NCI-H1417 (cell line): ENCODE measurements at places on chromosomes 7 and 10.

DNA sequence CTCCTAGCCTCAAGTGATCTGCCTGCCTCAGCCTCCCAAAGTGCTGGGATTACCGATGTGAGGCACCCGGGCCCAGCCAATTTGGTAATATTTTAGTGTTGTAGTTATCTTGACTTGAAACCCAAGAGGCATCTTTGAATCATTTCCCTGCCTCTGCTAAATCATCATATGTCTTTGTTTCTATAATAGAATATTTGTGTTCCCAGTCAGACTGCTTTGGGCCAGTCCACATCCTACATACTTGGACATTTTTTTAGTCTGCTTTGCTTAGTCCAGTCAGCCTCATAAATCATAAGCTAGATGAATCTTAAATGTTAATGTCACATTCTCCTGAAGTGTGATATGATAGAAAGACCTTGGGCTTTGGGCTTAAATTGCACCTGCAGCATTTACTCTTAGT is 5.9 kb downstream of the STAM start:
- no peak for DNase-seq

DNA sequence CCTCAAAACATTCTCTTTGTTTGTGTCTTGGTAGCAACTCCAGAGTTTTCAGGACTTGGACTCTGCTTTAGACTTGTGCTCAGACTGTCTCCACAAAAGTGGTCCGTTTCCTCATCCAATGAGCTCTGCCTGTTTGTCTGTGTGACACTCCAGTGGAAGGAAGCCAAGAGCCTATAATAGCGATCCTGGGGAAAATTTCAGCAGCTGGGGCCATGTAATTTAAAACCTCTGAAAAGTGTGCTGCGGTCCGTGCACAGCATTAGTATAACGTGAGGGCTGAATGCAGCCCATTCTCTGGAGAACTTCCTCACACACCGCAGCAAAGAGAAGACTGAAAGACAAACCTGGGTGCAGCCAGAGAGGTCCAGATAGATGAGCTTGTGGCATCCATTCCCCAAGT is at the start of gene LRRC17:
TSS of gene LRRC17 (plus strand) at position 259 of the 400 bp plus-strand sequence. CDS start 20,914 bp downstream, outside the sequence.
- DNase-seq: no peak

- no peak for DNase-seq
Measured at GRCh38 chr7:152891160-152891621, 131.6 kb downstream of the ACTR3B start.

GRCh38 chr10:86945361-86946212 is 11.8 kb downstream of the MMRN2 start:
- no peak for DNase-seq

GRCh38 chr10:117663750-117664149 is 121.2 kb downstream of the EMX2 start:
- peak; percentile 44 for DNase-seq

- no peak for DNase-seq
Measured at GRCh38 chr10:45555795-45556194, 116.8 kb downstream of the ZFAND4 start.

DNA sequence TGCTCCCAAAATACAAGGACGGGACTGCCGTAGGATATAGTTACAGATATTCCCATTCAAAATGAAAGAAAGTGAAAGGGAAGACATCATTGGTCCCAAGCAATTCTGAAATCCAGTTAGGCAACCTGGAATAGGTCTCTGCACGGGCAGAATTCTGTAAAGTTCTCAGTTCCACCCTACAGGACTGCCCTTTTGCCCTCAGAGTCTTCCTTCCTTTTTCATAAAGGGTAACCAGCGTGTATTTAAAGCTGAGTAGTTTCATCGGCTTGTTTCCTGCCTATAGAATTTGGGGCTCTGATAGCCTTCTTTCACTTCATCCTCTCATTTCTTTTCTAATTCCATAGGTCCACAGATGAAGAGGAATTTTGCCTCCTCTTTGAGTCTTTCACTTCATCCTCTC is 20.0 kb downstream of the COPG2 start:
- DNase-seq: no peak

DNA sequence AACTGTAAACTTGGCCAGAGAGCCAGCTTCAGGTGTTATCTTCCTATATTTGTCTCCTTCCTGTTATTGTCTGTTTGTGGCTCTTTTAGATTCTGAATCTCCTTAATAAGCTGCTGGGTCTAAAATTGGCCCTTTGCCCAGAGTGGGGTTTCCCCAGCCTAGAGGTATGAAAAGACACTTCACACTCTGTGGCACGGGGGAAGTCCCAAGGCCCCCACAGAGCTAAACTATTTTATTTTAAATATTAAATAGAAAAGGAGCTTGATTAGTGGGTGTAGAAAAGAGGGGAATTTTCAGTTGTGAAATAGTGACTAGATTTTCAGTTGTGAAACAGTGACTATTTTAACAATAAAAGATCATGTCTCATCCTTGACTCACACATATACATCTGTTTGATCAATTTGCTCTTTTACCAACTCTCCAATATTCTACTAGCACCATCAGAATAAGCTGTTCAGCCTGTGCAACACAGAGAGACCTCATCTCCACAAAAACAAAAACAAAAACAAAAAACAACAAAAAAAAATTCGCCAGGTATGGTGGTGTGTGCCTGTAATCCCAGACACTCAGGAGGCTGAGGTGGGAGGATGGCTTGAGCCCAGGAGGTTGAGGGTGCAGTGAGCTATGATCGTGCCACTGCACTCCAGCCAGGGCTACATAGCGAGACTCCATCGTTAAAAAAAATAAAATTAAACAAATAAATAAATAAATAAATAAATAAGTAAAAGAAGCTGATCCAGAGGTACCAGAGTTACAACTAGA is 24.9 kb upstream of the ADO start:
- DNase-seq: peak; percentile 11

- no peak for DNase-seq
Measured at GRCh38 chr7:154380771-154381170, 328.6 kb downstream of the DPP6 start.

GRCh38 chr10:133249094-133249780 is 11.6 kb downstream of the VENTX start:
- DNase-seq: no peak

DNA sequence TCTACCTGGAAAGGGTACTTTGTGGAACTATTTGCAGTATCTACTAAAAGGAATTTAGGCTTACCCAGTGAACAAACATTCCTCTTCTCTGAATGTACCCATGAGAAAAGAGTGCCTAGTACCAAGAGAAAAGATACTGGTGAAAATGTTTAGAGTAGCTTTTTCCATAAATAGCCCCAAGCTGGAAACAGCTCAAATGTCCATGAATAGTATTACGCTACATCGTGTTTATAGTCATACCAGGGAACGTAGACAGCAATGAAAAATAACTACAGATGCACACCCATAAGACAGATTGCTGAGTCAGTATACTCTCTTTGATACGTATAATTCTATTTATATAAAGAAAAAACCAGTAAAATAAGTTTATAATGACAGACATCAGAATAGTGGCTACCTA is 285.9 kb downstream of the KLF6 start:
- no peak for DNase-seq

DNA sequence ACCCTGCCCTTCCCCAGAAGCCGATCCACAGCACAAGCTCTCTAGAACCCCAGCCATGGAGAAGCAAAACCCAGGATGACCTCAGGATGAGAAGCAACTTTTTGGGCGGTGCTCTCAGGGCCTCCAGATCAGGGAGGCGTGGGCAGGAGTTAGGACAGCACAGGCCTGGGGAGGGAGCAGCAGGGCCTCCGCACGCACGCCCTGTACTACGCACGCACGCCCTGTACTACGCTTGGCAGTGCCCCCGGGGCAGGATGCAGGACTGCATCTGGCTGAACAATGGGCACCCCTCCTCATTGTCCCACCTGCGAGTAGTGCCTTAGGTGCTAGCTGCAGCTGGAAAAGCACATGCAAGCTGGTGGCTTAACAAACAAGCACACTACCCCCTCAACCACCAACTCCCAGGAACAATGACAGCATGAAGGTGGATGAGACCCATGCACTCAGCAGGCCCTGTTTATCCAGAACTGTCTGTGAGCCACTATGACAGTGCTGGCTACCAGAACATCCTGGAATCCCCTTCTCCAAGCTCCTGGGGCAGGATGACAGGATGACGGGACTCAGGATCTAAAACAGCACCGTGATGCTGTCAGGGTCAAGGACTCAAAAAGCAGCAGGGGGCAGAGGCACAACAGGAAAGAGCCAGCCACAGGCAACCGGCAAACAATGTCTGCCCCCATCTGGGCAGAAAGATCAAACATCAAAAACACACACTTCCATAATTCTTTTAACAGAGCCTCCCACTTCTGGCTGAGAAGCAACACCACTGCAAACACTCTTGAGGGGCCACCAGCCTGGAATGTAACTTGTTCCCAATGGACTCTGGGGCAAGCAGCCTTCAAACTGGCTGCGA is 11.8 kb downstream of the PODXL start:
- peak; percentile 78 for DNase-seq

DNA sequence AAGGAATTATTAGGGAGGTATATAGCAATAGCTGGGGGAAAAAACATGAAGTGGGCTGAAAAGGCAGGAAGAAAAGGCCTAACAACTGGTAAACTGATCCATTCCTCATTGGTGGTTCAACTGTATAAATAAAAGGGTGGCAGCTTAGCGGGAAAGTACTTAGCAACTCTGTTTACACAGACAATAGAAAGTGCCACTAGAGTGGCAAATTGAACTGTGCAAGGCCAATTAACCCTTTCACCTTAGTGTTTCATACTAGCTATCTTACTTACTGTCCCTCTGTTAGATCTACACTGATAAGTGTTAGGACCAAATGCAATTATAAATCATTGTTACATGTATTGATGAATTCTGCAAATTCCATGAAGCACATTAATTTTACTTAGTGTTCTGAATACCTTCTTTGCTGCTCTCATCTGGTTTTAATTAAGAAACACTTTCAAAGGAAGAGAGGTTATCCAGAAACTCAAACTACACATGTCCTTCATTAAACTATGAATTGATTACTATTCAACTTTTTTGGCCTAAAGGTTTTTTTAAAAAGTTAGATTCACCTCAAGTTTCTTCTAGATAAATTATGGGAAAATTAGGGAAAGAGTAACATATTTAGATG is 28.0 kb downstream of the DNAJC1 start:
- peak; percentile 85 for DNase-seq

DNA sequence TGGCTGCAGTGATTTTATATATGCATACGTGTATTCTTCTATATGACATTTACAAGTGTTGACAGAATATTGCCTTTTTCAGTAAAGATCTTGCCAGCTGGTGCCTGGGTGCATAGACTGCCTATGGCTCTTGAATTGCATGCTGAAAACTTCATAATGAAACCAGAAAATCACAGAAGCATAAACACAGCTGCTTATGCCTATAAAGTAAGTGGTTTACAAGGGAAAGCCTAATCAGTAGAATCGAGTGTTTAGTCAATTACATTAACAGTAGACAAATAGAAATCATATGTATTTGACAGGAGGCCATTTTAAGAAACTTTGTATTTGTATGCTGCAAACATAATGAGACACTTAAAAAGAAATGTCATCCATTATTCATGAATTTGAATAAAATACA is 82.5 kb downstream of the TMEM168 start:
- no peak for DNase-seq

- no peak for DNase-seq
Measured at GRCh38 chr7:77532247-77532646, 4.8 kb upstream of the PTPN12 start.

- DNase-seq: peak; percentile 56
Measured at GRCh38 chr7:25389489-25390106, 161.3 kb upstream of the NPVF start.

DNA sequence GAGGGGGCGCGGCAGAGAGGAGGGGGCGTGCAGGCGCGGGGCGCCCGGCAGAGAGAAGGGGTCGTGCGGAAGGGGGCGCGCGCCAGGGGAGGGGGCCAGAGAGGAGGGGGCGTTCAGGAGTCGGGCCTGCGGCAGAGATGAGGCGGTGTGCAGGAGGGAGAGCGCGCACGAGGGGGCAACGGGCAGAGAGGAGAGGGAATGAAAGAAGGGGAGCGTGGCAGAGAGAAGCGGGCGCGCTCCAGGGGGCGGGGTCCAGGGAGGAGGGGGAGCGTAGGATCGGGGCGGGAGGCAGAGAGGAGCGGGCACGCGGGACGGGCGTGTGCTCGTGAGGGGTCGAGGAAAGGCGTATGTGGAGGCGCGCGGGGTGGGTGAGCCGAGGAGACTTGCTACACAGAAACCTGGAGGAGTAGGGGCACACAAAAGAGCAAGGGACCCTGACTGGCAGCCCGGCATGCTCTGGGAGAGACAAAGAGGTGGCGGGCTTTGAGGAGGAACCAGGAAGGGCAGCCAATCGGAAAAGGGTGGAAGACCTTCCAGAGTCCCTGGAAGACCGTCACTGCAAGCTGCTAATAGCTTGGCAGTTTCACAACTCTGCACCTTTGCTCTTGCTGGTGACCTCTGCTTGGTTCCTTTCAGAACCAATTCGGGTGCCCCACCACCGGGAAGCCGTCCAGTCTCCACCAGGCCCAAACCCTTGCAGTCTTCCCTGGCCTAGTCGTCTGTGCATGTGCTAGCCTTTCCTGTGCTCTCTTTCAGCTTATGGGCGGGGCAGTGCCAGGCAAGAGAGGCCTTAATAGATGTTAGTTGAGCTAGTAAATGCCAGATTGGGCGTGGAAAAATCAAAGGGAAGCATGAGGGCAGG is 639 bp downstream of the DYDC2 start:
- peak; percentile 79 for DNase-seq

DNA sequence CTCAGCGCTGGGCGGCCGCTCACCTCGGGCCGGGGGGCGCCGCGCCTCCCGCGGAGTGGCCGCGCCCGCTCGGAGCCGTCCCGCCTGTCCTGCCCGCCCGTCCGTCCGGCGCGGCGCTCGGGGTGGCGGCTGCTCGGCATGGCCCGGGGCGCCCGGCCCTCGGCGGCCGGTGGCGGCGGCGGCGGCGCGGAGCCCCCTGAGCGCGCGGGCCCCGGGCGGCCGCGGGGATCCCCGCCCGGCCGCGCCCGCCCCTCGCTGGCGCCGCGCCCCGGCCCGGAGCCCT is 338 bp downstream of the SDK1 start:
- no peak for DNase-seq

DNA sequence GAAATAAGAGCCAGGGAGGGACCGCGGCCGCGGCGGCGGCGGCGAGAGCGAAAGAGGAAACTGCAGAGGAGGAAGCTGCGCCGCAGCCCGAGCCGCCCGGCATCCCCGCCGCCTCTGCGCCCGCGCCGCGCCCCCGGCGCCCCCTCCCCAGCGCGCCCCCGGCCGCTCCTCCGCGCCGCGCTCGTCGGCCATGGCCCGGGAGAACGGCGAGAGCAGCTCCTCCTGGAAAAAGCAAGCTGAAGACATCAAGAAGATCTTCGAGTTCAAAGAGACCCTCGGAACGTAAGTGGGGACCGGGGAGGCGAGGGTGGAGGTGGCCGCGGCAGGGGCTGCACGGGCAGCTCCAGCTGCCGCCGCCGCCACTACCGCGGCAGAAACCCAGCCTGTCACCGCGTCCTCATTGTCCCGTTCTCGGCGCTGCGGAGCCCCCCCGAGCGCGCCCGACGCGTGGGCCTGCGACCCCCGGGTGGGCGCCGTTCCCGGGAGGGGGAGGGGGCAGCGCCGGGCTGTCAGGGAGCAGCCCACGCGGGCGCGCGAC is 351 bp downstream of the CAMK1D start:
- peak; percentile 48 for DNase-seq

- no peak for DNase-seq
Measured at GRCh38 chr7:83210479-83210878, 47.8 kb upstream of the PCLO start.
